ENCODE measurements at places on chromosomes 3 and 15.

- no peak for DNase-seq
These were observed 45.7 kb downstream of the LHFPL4 start for GRCh38 chr3:9507586-9508578.

GRCh38 chr3:114758831-114759699, 388.0 kb downstream of the ZBTB20 start:
- no peak for DNase-seq

- DNase-seq = no peak
These were observed 157.6 kb downstream of the KLF13 start for GRCh38 chr15:31483986-31484951.

- no peak for DNase-seq
These were observed 15.9 kb downstream of the CD200R1 start for GRCh38 chr3:112958811-112959560.

DNA sequence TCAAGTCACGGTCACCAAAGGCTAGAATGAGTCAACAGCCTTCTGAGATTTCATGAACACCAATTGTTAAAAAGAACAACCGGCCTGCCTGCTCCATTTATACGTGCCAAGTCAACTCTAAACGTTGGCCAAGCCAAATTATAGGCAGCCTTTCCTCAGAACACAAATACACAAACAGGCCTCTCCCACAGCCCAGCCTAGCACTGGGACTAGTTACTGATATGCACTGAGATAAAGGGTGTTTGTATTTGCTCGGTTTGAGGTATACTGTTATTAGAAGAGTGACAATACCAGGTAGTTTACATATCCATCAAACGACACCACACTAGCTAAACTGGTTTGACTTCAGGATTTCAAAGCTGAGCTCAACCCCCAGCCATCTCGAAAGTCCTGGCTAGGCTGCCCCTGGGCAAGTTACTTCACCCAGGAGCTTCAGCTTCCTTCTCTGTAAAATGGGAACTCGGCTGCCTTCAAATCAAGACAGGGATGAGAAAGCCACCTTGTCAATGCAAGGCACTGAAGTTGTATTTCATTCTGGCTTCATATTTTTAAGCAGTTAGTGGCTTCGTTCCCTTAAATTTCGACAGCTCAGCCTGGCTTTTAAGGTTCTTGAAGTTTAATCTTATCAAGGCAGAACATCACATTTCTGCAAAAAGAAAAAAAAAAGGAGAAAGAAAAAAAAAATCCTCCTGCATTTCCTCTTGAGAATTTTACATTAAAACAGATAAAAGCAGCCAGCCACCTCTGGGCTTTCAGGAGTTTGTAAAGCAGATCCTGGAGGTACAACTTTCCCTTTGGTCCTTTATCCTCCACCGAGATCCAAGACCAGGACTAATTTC, 4.0 kb downstream of the TLE3 start:
- no peak for DNase-seq

DNA sequence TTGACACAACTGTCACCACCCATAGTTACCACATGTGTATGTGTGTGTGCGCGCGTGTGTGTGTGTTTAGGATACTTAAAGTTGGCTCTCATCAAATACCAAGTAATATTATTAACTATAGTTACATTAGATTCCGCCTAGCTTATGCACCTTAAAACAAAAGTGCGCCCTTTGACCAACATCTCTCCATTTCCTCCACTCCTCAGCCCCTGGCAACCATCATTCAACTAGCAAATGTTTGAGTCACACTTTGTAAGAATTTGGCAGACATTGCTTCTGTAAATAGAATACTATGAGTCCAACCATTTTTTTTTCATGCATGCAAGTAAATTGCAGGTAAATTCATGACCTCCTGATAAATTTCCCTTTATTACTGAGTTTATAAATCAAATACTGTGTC, 169.3 kb downstream of the GBE1 start:
- no peak for DNase-seq

GRCh38 chr3:194277104-194277785, 73.9 kb downstream of the CPN2 start:
- no peak for DNase-seq

DNA sequence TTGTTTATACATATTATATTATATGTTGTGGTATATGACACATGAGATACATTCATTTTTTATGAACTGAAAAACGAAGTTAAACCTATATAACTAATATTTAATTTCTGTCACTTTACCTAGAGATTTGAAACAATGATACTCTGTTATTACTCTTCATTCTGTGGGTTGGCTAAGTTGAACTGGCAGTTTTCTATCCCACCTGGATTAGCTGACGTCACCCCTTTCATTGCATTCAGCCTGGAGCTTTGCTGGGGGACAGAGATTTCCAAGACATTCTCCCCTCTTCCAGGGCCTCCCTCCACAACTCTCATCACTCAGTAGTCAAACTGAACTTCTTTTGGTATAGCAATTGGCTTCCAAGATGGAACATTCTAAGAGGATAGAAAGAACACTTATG, 309.2 kb upstream of the SATB1 start:
- DNase-seq = no peak

GRCh38 chr3:56955492-56956111, 104.9 kb upstream of the SPATA12 start:
- no peak for DNase-seq

GRCh38 chr3:100533176-100533575, 40.8 kb downstream of the TMEM45A start:
- DNase-seq = no peak

- no peak for DNase-seq
These were observed 228.7 kb downstream of the TBL1XR1 start for GRCh38 chr3:176968631-176969030.

DNA sequence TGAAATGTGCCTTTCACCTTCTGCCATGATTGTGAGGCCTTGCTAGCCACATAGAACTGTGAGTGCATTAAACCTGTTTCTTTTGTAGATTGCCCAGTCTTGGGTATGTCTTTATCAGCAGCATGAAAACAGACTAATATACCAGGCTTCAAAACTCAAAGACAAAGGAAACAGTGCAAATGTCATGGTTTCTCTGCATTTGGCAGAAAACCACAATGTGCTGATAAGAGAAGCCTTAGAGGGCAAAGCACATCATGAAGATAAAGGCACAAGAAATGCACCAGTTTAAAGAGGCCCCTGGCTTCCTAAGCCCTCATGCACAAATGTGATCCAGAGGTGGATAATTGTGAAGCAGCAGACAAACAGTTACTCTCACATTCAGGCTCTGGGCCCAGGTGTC, 259.2 kb downstream of the CPNE4 start:
- DNase-seq = no peak

DNA sequence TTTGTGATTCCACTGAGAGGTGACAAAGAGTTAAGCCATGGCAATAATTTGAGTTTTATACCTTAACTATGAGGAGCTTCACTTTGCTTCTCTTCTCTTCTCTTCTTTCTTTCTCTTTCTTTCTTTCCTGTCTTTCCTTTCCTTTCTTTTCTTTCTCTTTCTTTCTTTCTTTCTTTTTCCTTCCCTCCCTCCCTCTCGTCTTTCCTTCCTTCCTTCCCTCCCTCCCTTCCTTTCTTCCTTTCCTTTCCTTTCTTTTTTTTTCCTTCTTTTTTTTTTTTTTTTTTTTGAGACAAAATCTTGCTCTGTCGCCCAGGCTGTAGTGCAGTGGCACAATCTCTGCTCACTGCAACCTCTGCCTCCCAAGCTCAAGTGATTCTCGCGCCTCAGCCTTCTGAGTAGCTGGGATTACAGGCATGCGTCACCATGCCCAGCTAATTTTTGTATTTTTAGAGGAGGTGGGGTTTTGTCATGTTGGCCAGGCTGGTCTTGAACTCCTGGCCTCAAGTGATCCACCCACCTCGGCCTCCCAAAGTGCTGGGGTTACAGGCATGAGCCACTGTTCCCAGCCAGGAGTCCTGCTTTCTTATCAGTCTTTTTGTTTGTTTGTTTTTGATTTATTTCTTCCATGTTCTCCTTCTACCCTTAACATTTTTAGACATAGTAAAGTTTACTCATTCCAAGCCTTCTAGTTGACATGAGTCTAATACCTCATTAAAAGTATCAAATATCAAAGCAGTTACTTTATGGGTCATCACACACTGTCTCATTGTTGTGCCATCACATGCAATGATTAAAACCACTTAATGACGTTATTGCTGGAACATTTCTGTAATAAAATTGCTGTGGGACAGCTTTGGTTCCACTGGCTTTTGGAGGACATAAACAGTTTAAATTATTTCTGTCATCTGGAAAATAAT, 29.9 kb downstream of the SLC49A4 start:
- DNase-seq = no peak

- no peak for DNase-seq
These were observed 110.7 kb upstream of the CDIN1 start for GRCh38 chr15:36468746-36469145.

DNA sequence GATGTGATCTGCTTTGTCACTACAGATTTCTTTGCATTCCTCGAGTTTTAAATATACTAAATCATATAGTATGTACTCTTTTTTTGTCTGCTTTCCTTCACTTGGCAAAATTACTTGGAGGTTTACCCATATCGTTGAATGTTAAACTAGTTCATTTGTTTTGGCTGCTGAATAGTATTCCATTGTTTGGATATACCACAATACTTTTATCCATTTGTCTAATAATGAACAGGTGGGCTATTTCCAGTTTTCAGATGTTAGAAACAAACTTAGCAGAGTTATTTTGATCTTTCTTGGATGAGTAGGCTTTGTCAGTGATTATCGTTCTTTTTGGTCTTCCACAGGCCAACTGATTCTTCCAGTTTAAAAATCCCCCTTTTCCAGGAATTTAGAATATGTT, 154.0 kb upstream of the TGFBR2 start:
- DNase-seq = no peak

- DNase-seq = no peak
These were observed 23.3 kb downstream of the NEK11 start for GRCh38 chr3:131050001-131050400.

DNA sequence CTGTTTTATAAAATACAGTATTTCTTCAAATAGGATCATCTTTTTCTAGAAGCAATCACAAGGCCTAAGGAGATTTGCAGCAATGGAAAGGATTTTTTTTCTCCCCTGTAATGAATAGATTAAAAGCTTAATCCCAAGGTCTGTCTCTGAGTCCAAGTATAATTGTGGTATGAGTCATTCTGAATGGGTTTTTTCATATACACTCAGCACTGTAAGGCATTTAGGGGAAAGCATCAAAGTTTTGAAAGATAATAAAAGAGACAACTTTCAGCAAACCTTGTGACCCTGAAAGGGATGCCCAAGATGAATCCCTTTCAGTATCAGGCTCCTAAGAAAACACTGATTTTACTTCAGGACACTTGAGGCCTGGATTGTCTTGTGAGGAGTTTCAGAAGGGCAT, 23.3 kb upstream of the LARS2 start:
- DNase-seq = no peak

DNA sequence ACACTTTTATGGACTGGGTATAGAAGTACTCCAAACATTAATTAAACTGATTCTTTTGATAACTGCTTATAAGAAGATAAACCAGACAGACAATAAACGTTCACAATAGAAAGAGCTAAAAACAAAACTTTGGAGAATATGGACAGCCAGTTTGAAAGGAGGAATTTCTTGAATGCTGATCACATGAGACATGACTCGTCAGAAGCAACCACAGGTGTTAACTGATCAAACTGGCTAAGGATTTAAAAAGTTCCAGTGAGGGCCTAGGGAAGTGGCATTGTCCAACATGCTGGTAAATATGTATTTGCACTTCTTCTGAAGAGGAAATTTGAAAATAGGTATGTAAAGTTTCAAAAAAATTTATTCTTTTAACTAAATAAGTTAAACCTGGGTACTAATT, 29.4 kb upstream of the AP3B2 start:
- DNase-seq = no peak

DNA sequence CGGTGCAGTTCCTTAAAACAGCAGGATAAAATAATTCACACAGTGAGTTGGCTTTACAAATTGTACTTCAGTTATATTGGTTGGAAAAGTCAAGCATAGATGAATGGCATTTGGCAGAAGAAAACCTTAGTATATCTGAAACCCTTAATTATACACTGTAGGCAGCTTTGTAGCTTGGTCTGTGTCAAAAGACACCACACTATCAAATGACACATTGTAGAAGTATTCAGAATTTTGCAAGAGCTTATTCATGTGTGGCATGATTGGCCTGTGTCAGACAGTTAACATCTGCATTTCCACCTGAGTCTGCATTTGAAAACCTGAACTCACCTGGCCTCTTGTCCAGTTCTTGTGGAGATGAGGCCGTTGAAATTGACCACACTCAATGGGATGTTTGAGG, 13.8 kb downstream of the TMEM266 start:
- DNase-seq = no peak

DNA sequence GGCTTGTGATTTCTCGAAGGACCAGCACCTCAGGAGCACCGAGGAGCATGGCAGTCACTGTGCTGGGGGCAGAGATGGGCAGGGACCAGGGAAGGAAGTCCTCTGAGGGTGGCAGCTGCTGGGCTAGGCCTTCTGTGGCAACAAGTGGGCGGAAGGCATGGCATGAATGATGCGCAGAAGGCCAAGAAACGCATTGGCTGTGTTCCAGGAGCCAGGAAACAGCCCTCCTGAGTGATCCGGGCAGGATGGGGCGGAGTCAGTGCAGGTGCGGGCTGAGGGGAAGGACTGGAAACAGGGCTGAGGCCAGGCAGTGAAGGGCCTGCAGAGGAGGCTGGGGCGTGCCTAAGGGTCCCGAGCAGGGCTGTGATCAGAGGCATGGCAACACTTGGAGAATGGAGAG, 23.6 kb downstream of the MRPS11 start:
- no peak for DNase-seq

DNA sequence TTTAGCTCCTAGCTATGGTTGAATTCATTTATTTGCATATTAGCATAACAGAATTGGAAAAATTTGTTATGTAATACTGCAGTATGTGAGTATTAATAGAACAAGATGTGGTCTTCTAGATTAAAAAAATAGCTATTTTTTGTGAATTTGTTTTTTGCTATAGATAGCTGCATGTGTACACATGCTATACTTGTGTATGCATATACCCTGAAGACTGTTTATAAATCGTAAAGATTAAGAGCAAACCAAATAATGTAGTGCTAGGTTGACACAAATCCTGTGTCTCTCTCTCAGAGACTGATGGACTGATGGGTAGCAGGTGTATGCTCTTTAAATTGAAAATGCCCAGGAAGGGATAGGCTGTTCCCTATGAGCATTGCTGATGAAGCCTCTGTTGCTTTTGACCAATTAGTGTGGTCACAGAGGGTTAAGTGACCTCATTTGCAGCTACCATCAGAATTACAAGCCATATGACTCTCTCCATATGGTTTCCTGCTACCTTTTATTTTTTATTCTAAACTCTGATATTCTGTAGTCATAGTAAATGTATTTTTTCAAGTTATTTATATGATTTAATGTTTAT, 9.0 kb downstream of the PLCL2 start:
- no peak for DNase-seq

GRCh38 chr15:48888836-48889235, 10.9 kb downstream of the EID1 start:
- DNase-seq = no peak

GRCh38 chr3:3798631-3799113, 559 bp upstream of the LRRN1 start:
- DNase-seq = no peak

Measured in stimulated activated CD8-positive, alpha-beta memory T cell treated with anti-CD3 and anti-CD28 coated beads, Interleukin-12 subunit alpha, Interleukin-12 subunit beta, amount 100 ng/mL, for 1 hour (primary cell).